ENCODE measurements at places on chromosomes 2 and 18.

DNA sequence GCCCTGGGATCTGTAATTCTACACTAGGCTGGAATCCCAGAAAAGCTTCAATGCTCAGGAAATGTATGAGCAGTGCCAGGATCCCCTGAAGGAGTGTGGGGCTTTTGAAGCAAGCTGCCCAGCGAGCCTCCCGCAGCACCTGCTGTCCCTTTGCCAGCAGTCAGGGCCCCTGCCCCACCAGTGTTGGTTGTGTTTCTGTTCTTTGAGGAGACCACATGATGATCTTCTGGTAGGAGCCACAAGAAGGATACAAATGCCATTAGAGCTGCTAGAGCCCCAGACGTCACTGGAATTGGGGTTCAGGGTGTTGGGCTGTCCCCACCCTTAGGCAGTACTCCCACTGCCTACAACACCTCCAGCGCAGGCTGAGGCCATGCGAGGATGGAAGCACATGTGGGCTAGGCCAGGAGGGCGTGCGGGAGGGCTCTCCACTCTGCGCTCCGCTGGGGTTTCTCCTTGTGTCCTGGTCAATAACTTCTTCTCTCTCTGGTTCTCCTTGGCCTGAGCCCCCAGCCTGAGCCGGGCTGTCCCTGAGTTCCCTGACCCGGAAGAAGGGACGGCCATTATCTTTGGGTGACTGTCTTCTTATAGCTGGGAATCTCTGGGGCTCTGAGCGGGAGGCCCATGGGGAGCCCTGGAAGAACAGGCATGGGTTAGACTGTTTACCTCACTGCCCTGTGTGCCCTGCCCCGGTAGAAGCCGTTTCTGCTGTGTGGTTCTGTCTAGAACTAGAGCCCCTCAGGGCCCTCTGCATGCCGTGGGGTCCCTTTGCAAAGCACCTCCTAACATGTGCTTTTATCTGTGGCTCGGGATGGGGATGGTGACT, 73.9 kb downstream of the LRRFIP1 start:
- no peak for DNase-seq

DNA sequence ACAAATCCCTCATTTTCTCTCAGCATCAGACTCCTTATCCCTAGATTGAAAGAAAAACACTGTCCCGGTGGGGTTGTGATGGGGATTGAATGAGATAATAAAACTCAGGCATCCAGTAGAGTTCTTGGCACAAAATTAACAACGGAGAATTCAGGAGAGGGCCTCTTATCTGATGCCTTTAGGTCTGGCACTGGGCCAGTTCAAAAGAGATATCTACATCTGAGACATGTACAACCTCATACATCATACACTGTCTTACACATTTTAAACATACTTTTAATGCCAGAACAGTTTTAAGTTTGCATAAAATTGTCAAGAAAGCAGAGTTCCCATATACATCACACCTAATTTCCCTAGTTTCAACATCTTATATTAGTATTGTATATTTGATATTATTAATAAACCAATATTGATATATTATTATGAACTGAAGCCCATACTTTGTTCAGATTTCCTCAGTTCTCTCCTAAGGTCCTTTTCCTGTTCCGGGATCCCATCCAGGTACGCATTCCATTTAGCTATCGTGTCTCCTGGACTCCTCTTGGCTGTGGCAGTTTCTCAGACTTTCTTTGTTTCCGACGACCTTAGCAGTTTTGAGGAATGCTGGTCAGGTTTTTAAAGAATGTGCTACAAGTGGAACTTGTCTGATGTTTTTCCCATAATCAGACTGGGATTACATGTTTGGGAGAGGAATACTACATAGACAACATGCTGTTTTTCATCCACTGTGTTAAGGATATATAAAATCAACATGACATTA, 27.8 kb downstream of the NXPH2 start:
- no peak for DNase-seq

DNA sequence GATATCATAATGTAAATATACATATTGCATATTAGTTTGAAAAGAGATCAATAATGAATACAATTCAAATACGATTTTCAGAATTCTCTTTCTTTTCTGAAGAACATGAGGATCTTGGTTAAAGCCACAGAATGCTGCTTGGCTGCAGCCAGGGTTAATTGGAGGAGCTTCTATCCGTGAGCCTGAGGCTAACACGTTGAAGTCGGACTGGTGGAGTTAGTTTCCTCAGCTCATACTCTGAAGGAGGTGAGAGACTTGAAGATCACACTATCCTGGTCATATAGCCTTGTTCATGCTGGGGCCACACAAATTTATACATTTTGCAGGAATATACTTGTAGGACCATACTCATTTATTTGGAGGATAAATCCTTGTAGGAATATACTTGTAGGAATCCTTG, 335.8 kb downstream of the TRIB2 start:
- no peak for DNase-seq

- DNase-seq = no peak
Observed at GRCh38 chr2:165720511-165720910, 73.5 kb downstream of the GALNT3 start.

DNA sequence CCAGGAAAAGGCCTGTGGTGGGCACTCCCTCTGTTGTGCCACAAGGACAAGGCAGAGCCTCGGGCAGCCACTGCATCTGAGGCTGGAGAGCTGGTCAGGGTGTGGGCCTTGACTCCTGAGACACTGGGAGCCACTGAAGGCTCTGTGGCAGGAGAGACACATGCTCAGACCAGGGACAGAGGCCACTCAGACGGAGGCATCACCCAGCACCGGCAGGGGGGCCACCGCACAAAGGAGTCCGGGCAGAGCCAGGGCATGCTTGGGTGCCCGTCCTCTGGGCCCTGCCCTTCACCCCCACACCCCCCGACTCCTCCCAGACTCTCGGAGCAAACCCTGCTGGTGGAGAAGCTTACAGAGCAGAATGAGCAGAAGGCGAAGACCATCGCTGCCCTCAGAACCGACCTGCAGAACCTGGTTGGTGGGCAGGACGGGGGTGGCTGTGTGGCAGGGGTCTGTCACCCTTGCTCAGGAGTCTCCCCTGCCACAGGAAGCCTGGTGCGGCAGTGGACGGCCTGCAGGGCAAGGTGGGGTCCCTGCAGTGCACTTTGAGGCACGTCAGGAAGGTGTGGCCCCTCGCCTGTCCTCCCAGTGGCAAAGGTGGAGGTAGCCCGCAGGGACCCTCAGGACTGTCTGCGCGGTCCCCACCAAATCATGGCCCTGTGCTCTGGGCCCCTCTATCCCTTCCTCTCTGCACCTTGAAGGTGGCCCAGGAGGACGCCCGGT, 26.0 kb downstream of the CROCC2 start:
- DNase-seq = no peak

DNA sequence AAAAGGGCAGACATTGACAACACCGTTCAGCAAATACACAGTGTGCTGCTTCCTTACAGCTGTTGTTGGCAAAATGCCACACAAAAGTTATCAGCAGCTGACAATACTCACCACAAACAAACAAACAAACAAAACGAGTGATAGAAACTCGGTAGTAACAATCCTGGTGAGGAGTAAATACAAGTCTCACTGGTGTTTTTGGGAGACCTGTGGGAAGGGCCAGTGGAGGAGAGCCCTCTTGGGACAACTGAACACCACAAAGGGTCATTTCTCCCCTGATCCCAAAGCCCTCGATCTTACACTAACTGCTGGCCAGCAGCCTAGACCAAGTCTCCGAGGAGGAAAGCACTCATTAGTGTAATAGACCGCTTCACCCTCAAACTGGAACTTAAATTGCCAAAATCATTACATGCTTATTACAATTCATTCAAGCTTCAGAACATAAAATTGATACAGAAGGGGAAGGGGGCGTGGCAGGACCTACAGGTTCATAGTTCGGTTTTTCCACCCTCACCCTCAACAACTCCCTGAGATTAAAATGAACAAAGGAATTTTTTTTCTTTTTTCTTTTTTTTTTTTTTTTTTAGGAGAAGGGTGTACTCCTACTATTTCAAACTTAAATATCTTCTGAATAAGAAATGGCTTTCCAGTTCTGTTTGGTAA, 5.0 kb downstream of the AP1S3 start:
- no peak for DNase-seq

- no peak for DNase-seq
Observed at GRCh38 chr2:16640867-16641266, 24.8 kb downstream of the CYRIA start.

DNA sequence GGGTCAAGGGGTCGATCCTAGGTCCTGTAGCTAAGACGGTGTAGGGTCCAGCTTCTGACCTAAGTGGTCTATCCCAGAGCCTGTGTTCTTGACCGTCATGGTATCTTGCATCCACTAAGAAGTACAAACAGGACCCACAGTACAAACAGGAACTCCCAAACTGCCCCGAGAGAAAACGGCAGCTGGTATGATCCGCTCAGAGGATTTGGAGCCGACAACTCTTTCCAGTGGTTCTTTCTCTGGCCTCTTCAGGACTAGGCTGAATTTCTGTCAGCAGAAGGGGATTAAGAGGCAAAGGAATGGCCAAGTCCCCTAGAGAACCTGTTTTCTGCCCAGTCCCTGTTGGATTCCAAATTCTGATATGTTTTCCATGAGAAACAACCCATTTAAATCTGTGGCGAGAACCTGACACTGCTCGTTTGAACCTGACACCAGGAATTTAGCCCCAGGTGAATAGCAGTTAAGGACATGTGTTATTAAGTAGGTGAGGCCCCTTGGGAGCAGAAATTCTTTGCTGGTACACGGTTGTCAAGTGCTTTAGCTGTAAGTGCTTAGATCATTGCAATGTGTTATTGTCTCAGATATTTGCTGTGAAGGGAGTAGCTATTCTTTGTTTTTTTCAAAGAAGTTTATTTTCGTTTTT, 50.5 kb upstream of the TXNDC2 start:
- no peak for DNase-seq

DNA sequence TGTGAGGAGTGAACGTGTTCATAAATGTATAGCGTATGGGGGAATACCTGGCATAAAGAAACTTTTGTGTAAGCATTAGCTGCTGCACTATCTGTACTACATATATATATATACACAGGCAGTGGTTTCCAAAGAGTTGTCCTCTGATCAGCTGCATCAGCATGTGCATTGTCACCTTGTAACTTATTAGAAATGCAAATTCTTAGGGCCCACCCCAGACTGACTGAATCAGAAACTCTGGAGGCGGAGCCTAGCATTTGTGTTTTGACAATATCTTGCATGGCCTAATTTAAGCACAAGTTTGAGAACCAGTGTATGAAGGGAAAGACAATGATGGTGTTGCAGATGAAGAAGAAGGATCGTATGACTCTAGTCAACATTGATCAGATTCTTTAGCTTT, 299.5 kb downstream of the CCDC102B start:
- DNase-seq = no peak
